SW 1271 (cell line): ENCODE measurements at places on chromosomes 11 and 22.

GRCh38 chr11:60924906-60925853, 920 bp downstream of the TMEM132A start:
- DNase-seq, result no peak

DNA sequence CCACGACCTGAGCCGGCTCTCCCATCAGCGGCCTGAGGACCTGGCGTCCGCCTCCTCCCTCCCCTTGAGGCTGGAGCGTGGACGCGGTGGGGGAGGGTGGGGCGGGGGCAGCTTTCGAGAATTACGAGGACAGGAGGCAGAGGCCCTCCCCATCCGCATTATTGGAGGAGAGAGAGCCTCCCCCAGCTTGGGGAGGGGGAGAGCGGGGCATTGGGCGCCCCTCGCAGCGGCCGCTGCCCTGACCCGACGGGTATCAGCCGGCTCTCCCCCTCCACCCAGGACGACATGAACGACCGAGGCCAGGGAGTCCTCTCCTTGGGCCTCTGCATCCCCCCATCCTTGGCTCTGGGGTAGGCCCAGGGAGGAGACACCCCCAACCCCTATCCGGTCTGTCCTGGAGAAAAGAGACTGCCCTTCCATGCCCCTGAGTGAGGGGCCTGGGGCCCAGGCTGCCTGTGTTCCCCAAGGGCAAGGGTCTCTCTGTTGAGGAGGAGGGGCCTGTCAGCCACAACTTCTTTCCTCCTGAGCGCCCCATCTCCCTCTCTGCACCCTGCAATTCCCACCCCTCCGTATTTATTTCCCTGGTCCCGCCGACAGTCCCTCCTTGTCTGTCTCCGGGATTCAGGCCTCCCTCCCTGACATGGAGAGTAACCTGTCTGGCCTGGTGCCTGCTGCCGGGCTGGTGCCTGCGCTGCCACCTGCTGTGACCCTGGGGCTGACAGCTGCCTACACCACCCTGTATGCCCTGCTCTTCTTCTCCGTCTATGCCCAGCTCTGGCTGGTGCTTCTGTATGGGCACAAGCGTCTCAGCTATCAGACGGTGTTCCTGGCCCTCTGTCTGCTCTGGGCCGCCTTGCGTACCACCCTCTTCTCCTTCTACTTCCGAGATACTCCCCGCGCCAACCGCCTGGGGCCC, 495 bp downstream of the GPR137 start:
- no peak for DNase-seq

DNA sequence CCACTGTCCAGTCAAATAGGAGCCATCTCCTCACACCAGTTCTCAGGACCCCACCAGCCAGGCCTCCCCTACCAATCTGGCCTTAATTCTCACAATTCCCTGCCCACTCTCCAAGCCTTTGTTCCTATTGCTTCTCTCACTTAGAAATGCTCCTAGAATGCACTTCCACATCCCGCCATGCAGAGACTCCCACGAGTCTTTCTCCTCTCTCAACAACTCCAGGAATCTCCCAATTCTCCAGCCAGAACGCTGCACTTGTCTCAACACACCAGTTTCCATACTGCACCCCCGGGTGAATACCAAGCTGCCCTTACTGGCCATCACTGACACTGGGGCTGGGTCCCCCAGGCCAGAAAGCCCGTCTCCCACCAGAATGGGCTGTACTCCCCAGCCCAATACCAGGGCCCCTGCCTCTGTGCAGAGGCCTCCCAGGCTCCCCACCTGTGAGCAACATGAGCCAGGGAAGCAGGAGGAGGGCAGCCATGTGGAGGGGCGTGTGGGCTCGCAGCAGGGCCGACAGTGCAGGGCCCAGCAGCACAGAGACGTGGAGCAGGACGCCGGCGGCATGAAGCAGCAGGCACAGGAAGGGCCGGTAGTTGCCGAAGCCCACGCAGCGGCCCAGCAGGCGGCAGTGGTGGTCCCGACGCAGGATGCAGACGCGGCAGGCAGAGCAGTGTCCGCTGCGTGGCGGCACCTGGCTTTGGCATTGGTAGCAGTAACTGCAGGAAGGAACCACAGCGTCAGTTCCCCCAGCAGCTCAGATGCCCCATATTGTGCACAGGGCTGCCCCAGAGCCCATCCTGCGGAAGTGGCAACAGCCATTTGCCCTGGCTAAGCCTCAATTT, 2.4 kb downstream of the ZDHHC24 start:
- no peak for DNase-seq

DNA sequence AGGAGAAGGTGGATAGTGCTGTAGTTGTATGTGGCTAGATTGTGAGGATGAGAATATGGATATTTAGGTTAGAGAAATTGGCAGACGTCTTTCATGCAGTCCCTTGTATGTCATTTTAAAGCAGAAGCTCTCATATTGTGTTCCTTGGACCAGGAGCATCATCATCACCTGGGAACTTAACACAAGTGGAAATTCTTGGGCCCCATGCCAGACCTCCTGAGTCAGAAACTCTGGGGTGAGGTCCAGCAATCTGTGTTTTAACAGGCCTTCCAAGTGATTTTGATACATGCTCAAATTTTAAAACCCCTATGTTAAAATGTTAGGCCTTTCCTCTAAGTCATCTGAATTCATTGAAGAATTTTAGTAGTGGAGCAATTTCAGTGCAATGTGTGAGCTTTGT, 34.8 kb downstream of the JHY start:
- DNase-seq, result no peak

- no peak for DNase-seq
Observed at GRCh38 chr22:44869196-44869595, 116.8 kb downstream of the ARHGAP8 start.

GRCh38 chr11:123653827-123654565, 428 bp downstream of the SCN3B start:
- peak; percentile 4 for DNase-seq

DNA sequence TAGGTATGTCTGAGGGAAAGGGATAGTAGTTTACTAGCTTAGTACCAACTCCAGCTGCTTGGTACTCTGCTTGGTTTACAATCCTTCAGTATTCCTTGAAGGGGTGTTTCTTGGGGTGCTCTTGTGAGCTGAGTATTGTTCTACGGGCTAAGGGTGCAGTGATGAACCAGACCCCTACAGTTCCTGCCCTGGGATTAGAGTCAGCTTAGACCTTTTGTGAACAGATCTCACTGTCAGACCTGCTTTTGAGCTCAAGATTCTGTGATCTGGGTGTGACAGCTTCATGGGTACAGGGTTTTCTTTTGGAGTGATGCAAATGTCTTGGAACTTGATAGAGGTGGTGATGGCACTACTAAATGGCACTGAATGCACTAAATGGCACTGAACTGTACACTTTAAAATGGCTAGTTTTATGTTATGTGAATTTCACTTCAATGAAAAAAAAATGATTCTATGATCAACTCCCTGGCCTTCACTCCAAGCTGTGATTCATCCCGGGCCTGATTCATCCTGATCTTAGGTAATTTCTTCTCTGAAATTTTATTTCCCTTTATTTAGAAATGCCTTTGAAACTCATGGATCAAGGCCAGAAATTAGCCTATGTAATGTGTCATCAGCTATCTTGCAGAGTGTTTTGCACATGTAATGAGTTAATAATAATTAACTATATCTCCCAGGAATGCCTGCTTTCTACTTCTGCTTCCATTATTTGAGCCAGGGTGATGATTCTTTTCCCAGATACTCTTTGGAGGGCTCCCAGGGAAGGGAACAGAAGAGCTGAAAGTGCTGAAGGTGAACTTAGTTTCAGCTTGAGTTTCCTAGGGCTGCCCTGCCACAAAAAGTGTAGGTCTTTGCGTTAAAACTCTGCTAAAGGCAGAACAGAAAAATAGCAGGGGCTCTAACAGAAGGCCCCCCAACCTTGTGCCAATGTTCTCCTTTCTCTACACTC, 87.9 kb downstream of the NCAM1 start:
- no peak for DNase-seq

GRCh38 chr22:33081686-33082590, 23.8 kb upstream of the SYN3 start:
- DNase-seq, result no peak

GRCh38 chr11:134762248-134763029, 350.4 kb upstream of the B3GAT1 start:
- DNase-seq, result no peak

DNA sequence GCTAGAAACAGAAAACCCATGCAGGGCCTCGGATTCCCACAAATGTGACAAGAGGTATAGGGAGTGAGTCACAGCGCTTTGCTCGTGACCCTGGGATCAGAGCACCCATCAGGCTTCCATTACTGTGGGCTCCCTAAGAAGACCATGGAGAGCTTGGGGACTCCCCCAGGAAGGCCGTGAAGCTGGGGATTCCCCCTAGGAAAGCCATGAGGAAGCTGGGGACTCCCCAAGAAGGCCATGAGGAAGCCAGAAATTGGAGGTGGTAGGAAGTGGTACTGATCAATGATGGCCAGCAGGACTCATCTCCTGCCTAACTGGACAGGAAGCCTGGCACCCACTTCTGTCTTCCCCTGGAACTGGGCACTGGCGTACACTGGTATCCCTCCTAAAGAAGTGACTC, 10.1 kb upstream of the DCPS start:
- no peak for DNase-seq

DNA sequence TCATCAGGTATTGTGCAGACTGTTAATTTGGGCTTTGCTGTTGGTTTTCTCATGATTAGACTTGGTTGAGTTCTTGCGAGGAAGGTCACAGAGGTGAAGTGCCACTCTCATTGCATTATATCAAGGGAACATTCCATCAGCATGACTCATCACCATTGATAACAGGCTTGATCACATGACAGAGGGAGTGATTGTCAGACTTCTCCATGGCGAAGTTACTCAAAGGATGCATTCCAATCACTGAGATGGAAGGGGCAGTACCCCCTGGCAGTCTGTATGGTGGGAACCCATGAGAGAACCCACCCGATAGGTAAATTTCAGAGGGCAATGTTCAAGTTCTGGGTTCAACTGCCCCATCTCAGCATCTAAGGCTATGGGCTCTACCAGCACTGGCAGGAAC, 19.4 kb upstream of the P2RY2 start:
- peak; percentile 67 for DNase-seq

DNA sequence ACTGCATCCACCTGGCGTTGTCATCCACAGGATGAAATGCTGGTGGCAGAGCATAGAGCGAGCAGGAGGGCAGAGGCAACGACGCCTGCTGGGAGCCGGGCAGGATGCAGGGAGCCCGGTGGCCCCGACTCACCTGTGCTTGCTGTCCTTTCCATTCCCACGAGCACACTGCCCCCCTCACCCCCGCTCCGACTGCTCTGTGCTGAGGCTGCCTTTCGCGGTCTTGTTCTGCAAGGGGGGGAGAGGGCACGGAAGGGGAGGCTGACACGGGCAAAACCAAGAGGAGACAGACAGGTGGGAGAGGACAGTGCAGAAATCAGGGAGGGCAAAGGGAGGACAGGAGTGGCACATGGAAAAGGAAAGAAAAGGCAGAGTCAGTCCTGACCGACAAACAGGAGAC, 37.9 kb upstream of the CYP2D6 start:
- DNase-seq, result no peak

GRCh38 chr22:27880778-27881394, 38.2 kb downstream of the PITPNB start:
- DNase-seq, result peak; percentile 65

GRCh38 chr11:61372659-61373420, 10.7 kb downstream of the TMEM138 start:
- no peak for DNase-seq

DNA sequence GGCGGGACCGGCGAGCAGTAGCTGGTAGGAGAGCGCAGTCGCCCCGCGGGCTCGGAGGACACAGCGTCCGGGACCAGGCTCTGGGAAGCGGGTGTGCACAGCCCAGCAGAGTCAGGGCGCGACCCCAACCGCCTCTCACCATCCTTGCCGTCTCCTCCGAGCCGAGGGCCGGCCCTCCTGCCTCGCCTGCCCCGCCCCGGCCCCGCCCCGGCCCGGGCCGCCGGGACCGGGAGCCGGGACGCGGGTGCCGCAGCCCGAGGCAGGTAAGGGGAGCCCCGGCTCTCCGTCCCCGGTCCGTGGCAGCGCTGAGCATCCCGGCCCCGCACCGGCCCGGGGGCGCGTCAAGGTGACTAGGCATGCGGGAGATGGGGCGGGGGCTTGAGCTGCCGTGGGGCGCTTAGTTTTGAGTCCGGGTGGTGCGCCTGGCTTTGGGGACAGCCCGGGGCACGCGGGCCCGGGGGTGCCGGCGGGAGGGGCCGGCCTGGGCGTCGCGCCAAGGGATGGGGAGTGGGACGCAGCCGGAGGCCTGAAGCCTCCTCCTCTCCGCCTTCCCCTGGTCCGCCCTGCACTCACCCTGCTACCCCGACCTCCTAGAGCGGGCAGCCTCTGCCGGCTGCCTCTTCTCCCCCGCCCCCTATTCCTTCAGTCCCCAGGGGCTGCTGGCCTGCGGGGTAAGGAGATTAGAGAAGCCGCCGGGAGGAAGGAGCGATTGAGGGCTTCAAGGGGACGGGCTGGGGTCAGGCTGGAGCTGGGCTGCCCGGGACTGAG, at the start of gene ABCG4:
Gene ABCG4, plus strand, starts transcription at position 35 of the 768 bp plus-strand sequence. CDS start 914 bp downstream, outside the sequence.
- DNase-seq, result no peak
